ENCODE measurements at places on chromosomes 3 and 15.

DNA sequence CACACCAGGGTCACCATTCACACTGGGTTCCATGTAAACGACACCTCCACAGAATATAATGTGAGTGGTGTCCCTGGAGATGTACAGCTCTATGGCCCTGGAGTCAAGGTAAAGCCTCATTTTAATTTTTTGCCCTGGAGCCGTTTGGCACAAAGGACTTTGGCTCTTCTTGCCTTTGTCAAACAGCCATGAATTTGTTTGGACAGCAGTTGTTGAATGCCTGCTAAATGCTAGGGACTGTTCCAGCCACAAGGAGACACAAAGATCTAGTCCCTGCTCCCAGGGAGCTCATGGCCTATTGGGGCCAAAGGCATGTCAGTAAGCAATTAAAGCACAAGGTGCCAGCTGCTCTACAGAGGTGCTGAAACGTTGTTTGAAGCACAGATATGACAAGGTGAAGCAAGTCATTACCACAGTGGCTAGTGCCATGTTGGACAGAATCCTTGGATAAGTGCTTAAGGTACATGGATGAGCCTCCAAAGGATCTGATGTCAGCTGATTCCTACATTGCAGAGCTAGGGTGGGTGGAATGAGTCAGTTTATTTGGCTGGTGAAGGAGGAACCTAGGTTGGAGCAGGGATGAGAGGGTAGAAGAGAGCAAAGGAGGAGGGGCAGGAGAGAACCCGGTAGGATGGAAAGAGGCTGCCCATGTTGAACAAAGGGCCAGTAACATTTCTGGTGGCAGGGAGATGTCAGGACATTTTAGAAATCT, 171.9 kb upstream of the CTDSPL start:
- no peak for DNase-seq

DNA sequence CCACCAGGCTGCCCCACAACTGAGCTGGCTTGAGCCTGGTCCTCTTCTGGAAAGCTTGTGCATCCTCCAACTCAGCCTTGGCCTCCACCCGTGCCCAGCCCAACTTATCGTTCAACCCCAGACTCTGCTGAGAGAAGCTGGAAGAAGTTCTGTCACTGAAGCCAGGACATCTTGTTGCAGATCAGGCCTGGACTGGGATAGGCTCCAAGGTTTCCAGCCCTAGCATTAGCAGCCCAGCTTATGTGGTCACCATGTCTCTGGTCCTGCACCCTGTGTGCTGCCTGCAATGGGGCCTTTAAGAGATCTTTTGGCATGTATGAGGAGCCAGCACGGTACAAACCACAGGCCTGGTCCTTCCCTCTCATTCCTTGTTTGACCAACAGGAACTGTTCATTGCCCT, 15.2 kb upstream of the CAMP start:
- no peak for DNase-seq

DNA sequence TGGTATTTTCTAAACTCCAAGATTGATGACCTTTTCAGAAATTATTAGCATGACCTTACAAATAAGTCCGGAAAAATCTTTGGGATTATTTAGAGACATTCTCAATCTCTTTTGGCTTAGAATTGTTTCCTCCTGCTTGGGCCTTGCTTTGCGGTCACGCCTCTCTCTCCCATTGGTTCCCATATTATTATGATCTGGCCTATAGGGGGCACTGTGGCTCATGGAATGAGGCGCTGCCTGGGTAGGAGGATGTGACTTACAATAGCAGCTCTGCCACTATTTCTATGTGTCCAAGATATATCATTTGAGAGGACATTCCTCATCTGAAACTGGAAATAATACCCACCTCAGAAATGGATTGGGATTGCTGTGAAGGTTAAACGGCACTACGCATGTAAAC, 464.9 kb downstream of the MFSD1 start:
- no peak for DNase-seq

DNA sequence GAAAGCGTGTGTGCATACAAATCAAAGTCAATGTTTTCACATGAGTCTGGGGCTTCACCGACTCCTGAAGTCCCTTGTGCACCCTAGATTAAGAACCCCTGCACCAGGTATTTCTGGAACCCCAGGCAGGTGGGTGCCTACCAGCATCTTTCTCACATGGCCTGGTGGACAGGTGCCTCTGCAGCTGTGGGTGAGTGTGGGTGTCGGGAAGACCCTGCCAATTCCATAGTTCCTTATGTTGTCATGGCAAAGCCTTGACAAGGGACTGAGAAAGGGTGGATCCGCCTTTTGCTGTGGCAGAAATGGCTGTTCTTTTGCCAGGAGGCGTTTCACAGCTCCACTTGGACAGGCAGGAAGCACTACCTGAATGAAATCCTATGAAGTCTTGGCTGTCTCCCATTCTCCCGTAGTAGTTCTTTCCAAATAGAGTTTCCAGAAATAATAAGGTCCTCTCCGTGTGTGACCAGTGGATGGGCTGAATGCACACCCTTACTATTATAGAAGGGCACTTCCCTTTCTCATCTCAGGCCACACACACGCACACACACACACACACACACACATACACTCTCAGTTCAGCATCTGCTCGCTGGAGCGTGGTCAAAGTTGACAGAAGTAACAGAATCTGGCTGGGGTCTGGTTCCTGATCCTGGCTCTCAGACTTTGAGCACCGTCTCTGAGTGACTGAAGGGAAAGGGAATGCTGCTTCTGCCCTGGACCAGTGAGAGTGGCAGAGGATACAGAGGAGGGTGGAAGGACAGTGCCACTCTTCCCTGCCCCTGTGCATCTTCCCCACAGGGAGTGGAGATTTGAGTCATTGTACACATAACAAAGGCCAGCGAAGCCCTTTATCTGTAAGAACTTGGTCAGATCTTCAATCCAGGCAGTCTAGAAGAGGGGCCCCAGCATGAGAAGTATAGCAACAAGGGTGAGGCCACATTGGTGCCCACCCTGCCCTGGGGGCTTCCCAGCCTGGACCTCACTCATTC, 38.7 kb downstream of the PDIA5 start:
- DNase-seq: no peak

DNA sequence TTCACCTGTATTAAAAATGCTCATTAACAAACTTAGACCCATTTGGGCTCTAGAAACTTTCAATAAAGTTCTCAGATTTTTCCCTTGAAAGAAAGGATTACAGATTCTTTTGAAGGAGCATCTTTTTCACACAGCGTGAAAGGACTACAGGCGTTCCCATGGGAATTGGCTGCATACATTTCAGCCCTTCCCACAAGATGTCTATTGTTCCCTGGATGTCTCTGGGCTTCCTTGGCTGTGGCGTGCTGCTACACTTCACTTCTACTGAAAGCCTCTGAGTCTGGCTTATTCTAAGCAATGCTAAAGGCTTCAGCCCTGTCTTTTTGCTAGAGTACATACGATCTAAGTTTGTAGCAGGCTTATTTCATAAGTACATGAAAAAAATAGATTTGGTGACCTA, 1.4 kb downstream of the VEPH1 start:
- DNase-seq: no peak

DNA sequence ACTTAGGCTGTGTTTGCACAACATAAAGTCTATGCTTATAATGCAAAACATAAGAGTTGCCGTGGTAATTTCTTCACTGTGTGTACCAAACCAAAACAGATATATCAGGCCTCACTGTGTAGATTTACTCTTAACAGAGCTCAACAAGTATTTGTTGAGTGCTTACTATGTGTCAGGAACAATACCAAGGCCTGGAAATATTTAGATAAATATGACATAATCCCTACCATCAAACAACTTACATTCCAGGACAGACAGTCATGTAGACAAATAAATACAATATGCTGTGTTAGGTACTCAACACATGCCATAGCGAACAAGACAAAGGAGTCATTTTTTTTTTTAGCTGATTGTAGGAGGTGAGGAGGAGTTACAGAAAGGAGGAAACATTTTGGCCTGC, 554.0 kb downstream of the NSUN3 start:
- no peak for DNase-seq

- no peak for DNase-seq
Observed at GRCh38 chr15:75720297-75720696, 7.6 kb upstream of the CSPG4 start.

GRCh38 chr3:33474896-33475295, 34.7 kb upstream of the UBP1 start:
- no peak for DNase-seq

- DNase-seq: no peak
Observed at GRCh38 chr3:42698216-42698910, 4.2 kb downstream of the HHATL start.
